ENCODE measurements at places on chromosomes 12 and 14. TPM values are rescaled to one million over a fixed set of nuclear protein-coding genes. Genes with fewer than 3 reads are reported as not detected.

GRCh38 chr14:57785058-57785457 is 80.8 kb downstream of the SLC35F4 start:
- no peak for DNase-seq

DNA sequence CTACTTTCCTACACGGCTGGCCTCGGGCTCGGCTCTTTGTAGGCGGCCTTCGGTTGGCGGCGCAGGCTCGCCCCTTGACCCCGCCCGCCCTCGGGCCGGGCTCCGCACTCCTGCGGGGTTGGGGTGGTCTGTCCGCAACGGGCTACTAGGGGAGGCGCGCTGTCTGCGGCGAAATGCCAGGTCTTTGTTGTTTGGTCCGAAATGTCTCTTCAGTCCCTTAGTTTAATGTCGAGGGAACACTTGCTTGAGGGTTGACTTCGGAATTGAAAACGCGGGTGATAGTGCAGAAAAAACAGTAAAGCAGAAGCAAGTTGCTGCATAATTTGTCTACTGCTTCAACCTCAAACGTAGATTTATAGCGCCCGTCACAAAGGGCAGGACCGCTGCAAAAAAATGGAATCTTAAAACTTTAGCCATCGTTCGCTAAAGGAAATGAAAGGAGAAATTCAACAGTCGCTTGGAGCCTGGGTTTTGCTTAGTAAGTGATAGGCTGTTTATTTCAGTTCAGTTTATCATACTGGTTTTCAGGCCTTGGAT is 390 bp downstream of the JKAMP start:
- DNase-seq: peak; percentile 34

DNA sequence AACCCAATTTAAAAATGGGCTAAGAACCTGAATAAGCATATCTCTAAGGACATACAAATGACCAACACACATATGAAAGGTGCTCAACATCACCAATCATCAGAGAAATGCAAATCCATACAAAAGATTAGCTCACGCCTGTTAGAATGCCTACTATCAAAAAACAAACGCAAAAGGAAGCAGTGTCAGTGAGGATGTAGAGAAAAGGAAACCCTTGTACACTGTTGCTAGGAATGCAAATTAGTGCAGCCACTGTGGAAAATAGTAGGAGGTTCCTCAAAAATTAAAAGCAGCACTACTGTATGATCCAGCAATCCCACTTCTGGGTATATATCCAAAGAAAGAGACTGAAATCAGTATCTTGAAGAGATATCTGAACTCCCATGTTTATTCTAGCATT is 133.0 kb downstream of the CPNE8 start:
- no peak for DNase-seq

DNA sequence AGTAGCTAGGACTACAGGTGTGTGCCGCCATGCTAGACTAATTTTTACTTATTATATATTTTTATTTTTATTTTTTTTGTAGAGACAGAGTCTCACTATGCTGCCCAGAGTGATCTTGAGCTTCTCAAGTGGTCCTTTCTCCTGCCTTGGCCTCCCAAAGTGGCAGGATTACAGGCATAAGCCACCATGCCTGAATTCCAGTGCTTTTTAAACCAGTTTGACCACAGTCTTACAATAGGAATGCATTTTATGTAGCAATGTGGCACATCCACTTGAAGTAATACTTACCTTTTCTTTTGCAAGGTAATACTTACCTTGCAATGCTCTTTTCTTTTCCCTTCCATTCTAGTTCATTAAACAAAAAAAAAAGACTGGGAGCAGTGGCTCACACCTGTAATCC is 38.0 kb upstream of the CPM start:
- no peak for DNase-seq

DNA sequence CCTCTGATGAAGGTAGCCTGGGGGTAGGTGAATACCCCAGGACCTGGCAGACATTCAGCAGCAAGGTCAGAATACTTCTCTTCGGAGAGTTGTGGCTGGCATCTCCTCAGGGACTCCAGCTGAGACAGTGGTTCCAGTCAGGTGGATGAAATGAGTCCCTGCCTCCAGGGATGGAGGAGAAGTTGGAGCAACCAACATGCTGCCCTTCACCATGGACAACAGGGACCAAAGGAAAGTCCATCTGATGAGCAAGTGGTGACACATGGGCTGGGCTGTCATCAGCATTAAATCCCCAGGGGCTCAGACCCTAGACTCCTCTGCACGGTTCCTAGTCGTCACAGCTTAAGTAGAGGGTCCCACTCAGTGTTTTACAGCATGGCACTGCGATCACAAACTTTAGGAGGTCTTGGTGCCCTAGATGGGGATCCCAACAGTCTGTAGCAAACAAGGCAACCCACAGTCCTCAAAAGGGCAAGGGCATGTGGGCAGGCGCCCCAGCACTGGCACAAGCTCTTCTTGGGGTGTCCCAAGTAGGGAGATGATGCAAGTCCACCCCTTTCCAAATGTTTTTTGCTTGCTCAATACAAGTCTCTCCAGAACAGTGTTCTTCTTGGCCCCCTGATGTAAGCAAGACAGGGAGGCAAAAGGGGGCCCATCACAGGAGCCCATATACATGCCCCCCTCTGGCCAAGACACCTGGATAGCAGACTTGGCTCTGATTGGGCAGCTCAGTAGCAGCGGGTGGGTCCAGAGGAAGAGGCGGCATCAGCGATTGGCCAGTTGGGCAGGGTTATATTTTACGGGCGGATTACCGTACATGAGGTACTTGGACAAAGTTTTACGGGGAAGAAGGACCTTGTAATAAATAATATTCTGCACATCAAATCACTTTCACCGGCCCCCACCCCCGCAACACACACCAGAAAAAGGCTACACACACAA is 10.8 kb upstream of the CDH24 start:
- peak; percentile 18 for DNase-seq

- DNase-seq: no peak
Observed at GRCh38 chr12:104142543-104142942, 4.5 kb upstream of the NFYB start.

DNA sequence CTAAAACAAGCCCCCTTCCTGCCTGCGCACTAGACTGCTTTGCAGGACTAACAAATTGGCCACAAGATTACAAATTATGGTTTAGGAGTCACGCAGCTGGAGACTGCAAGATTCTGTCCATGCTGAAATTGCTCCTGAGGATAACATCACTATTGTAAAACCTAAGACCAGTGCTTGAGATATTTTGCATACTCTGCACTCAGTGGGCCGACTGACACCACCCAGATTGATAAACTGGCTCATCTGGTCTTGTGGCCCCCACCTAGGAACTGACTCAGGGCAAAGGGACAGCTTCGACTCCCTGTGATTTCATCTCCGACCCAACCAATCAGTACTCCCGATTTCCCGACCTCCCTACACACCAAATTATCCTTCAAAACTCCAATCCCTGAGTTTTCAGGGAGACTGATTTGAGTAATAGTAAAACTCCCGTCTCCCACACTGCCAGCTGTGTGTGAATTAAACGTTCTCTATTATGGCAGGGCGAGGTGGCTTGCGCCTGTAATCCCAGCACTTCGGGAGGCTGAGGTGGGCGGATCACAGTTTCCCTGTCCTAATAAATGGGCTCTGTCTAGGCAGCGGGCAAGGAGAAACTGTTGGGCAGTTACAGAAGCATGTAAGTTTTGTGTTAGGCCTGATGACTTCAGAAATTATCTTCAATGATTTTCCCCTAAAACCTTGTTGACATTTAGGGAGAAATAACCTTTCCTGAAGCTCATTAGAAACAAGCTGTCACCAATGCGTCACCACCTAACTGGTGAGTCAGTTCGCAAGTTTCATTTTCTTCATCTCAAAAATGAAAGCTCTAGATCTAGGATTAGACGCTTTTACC is 5.3 kb upstream of the UBC start:
- DNase-seq: peak; percentile 77

The LRCOL1 gene
- total RNA-seq: not detected

The LRRK2 gene
- 23.6 TPM for total RNA-seq

The RBM19 gene
- total RNA-seq: 53.6 TPM
